ENCODE measurements at places on chromosomes 2 and 18.

DNA sequence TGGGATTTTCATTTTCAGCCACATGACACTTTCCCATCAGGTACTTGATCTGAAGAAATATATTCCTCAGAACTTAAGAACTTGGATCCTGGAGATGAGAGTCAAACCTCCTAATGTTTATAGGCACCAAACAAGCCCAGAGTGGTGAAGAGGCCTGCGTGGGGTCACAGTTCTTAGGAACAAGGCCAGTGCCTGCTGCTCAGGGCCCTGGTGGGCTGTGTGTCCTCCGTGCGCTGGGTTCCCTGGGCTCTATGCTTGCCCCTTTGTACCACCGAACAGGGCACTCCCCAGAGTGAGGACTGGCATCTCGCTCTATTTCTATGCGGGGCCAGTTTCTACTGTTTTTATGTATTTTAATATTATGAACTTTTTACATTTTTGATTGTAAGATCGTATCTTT, 76.0 kb upstream of the RBM44 start:
- no peak for DNase-seq

- DNase-seq = no peak
These were observed 61.8 kb downstream of the BIN1 start for GRCh38 chr2:127044977-127045661.

- no peak for DNase-seq
These were observed 39.6 kb upstream of the DAPL1 start for GRCh38 chr2:158755310-158756087.

- no peak for DNase-seq
These were observed 222.6 kb upstream of the ST6GAL2 start for GRCh38 chr2:107108556-107108955.

DNA sequence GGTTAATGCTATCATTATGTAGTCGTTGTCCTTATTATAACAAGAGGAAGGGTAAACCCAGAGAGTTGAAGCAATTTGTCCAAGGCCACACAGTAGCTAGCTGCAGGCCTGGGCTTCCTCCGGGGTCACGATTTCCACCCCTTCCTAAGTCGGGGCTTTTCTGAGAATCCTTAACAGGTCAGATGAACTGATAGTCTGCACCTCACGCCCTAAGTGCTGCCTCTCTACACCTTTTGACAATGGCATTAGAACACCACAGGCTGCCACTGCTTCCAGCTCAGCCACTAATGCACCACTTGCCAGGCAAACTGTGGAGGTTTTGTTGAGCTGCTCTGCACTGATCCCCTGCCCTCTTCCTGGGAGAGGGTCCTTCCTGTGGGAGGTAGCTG, 37.7 kb downstream of the FOSL2 start:
- no peak for DNase-seq

DNA sequence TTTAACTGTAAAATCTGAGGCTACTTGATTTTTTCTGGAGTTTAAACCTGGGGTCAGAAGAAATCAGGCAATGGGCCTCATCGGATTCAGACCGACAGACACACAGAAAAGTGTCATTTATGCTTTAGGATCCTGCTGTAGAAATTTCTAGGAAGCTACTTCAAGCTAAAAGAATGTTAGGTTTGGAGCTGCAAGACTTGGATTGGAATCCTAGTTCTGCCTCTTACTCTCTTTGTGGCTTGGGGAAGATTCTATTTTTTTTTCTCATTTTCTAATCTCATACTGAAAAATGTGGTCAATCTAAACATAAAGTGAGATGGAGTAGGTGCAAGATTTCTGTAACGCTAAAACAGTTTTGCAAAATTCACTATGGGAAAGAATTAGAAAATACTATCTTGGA, 48.8 kb upstream of the KCNE4 start:
- no peak for DNase-seq

DNA sequence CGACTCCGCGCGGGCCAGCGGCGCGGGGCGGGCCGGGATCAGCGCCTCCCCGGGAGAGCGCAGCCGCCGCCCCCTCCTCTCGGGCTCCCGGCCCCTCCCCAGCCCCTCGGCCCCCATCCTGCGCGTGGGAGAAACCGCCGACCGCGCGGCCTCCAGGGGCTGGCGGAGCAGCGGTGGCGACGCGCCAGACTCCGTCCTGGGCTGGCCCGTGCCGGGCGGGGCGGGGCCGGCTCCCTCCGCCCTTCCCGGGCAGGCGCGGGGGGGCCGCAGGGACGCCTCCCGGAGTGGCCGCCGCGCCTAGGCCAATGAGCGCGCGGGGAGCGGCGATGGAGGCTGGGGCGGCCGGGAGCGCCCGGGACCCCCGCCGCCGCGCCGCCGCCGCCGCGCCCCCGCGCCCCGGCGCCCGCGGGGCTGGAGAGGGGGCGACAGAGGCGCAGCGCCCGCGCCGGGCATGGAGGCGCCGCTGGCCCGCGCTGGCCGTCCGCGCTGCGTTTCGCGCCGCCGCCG, 49.1 kb downstream of the KCNIP3 start:
- DNase-seq = no peak

DNA sequence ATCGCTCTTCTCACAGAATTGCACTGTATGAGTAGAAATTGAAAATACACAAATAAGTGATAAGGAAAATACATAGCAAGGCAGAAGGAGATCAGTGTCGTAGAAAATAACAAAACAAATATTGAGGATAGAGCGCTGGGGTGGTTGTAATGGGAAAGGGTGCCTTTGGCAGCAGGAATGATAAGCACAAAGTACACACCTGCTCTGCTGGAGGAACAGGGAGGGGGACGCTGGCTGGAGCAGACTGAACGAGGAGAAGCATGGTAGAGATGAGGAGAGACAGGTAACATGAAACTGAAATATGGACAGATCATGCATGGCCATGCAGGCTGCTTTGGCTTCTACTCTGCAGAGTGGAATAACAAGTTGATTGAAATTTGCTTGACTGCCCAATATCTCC, 181.2 kb upstream of the FSHR start:
- no peak for DNase-seq

GRCh38 chr2:42336361-42336965, 24.6 kb downstream of the COX7A2L start:
- DNase-seq = no peak

GRCh38 chr18:31630549-31630948, 38.9 kb downstream of the TTR start:
- DNase-seq = no peak

DNA sequence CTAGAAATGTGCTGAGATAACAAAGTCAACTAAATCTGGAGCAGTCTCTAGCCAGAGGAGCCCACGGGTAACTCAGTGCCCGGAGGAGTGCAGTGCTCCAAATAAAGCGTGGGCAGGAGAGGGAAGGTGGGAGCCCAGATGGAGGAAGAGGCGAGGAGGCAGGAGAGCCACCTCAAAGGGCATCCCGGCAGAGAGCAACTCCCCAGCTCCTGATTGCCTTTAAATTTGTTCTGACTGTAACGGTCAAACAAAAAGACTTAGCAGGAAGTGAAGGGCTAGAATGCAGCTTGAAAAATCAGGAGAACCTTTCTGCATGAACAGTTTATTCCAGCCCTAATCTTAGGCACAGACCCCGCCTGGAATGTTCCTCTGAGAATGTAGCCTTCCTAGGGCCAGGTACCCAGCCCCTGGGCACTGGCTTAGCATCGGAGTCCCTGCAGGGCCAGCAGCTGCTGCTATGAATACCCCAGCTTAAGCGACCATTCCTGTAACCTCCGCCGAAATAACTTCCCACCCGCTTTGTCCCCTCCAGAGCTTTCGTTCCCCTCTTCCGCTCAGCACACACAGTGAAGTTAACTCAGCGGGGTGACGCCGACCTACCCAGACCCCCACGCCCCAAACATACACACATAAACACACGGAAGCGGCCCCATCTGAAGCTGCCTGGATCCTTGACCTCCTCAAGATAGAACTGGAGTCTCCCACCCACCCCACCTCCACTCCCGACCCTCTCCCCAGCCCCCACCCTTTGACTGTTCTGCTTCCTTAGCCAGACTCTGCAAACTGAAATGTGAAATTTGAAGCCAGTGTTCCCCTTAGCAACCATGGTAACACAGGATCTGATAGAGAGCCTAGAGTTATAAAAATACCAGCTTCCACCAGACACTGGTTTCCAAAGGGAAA, 123.2 kb downstream of the SMAD7 start:
- DNase-seq = no peak

- DNase-seq = no peak
These were observed 399.4 kb upstream of the HS6ST1 start for GRCh38 chr2:128717758-128718710.

DNA sequence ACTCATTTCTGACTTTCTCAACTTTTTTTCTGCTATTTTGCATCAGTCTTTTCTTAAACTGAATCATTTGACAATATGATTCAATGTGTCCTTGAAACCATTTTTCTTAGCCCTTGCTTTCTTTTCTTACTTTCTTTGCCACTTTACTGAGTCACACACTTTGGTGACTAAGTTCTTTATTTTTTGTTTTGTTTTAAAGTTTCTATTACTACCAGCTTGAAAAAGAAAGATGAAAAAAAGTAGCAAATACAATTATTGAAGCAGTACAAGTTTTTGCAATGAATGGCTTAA, 116.5 kb downstream of the DOCK10 start:
- no peak for DNase-seq

DNA sequence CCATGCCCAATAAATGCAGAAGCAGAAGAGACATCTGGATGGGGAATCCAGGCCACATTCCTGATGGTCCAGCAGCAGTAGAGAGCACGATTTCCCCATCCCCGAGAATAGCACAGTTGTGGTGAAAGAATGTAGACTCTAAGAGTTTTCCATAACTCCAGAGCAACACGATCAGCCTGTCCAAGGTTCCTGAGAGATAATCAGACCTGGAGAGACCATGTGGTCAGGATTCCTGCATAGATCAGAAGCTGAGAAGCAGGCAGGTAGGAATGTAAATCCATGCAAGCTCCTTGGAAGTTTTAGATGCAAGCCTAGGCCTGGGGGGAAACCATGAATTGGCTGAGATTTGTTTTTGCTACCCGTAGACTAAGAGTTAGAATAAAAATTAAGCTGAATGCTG, 34.2 kb upstream of the PTPRM start:
- no peak for DNase-seq

GRCh38 chr2:189153619-189154018, 25.9 kb downstream of the COL5A2 start:
- DNase-seq = no peak

- no peak for DNase-seq
These were observed 487.2 kb downstream of the DCDC2C start for GRCh38 chr2:4190548-4190947.

DNA sequence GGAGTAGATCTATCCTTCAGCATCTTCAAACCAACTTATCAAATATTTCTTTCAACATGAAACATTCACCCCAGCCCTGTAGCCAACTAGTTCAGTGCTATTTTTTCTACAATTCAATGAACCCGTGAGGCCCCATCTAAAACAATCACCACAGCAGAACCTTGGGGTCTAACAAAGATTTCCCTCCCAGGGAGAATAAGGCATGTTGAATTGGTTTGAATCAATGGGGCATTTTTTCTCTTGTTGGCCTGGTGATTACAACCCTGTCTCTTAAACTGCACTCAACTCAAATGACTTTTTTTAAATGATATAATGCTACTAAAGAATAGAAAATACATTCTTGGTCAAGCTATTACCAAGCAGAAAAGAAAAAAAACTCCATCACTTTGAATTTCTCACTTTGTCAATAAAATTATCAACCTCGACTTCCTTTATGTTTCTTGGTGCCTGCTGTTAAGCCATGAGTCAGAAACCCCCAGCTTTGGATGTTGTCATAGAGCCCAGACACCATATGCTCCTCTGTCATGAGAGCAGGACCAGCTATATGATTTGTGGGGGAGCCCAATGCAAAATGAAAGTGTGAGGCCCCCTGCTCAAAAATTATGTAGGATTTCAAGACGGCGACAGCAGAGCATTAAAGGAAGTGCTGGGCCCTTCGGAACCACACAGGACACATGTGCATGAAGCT, 282.4 kb downstream of the MEIS1 start:
- no peak for DNase-seq

DNA sequence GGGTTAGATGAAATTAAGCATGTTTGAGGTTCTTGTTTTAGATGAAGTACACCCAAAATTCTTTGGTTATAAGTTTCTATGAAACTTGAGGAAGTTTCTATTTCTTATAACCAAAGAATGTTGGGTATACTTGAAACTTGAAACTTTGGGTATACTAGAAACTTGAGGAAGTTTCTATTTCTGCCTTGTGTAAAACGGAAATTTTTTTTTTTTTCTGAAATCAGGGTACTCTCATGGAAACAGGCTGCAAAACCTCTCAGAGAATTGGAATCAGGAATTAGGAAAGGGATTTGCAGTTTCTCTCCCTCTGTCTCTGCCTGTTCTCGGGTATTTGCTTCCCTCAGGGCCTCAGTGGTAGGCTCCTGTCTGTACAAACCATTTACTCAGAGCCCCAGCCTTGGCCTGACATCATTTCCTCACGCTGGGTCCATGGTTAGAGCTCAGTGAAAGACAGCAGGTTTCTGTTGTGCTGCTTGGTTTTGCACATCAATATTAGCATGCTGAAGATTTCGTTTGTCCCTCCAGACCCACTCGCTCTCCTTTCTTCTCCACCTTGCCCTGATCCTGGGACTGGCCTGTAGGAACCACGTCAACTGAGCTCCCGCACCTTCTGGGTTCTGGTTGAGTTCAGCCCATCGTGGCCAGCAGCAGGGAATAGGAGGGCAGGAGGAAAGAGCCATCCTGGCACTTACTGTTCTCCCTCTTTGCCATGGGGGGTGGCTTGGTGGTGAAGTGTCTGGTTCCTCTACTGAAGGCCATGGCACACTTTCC, 106.4 kb downstream of the POLR1A start:
- peak; percentile 49 for DNase-seq

DNA sequence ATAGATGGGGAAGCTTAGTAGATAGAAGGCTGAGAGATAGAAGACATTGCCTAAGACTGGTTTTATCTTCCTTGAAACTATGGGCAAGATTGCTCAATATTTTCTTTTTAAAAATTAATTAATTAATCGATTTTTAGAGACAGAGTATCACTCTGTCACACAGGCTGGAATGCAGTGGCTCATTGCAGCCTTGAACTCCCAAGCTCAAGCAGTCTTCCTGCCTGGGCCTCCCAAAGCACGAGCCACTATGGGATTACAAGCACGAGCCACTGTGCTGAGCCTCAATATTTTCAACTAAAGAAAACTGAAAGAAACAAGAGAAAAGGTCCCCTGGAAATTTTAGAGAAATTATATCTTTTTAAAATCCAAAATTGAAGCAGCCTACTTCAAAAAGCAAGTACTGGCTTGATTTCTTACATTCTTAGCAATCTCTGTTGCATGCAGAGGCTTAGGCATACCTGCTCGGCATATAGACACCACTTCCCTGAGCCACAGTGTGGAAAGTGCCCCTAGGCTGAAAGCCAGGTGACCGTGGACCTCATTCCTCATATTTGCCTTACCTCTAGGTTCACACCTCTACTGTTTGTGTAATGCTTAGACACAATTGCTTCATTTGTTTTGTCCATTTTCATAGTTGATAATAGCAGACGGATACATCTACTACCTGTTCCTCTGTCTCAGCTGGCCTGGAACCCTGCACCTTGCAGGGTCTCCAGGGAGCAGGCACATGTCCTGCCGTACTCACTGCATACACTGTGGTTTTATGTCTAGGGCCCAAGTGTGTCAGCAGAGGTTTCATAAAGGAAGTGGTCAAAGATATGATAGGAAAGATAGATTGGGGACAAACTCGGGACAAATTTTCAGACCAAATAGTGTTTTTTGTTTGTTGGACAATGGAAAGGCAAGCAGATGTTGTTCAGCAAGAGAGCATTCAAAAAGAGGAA, 166.5 kb upstream of the ALPP start:
- DNase-seq = peak; percentile 39

Measured in GM19239 (cell line).